Spinal cord (tissue), 10 donors: ENCODE measurements at places on chromosomes 1 and 21. TPM values are rescaled to one million over a fixed set of nuclear protein-coding genes. Genes with fewer than 3 reads are reported as not detected.
A peak's percentile ranks its signal among the peaks of the same experiment; 100 is the strongest.

GRCh38 chr21:34360488-34361241, 3.1 kb upstream of the KCNE2 start:
- no peak overlapping the region for H3K27ac ChIP-seq
- no peak overlapping the region for H3K4me3 ChIP-seq
- no peaks in the 10 kb centered on the region for H3K4me1 ChIP-seq
- H3K27me3 ChIP-seq = no peaks in the 10 kb centered on the region
- no peaks in the 10 kb centered on the region for H3K36me3 ChIP-seq
- no peak for DNase-seq

GRCh38 chr21:33080776-33081175, 10.8 kb downstream of the OLIG1 start:
- no peak overlapping the region for H3K4me3 ChIP-seq
- peaks cover 44% of the 10 kb centered on the region for H3K27me3 ChIP-seq
- DNase-seq = no peak
- no peak overlapping the region for H3K27ac ChIP-seq
- H3K4me1 ChIP-seq = peaks cover 13% of the 10 kb centered on the region
- H3K36me3 ChIP-seq = no peaks in the 10 kb centered on the region

DNA sequence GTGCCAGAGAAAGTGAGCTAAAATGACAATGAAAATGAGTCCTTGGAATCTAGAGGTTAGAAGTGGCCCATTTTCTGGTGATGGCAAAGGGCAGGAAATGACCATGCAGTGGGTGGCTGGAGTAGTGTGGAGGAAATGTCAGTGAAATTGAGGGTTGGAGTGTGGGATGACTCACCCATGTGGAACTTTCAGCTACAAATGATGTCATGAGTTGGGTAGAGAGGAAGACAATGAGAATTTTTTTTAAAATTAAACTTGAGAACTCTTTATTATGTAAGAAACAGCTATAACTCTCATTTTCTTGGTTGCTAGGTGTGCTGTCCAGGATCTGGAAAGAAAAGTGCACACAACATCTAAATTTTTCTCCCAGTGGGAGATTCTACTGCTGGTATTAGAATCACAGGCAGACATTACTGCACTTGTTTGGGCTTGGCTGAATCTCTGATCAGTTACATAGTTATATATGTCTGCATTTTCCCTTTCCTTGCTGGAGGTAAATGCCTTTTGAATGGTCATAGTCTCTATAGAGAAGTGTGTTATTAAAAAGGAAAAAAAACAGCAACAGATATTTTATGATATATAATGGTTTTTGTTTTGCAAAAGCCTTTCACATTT, 56.8 kb upstream of the GNG12 start:
- no peaks in the 10 kb centered on the region for H3K36me3 ChIP-seq
- H3K27me3 ChIP-seq = no peaks in the 10 kb centered on the region
- DNase-seq = no peak
- no peak overlapping the region for H3K27ac ChIP-seq
- no peak overlapping the region for H3K4me3 ChIP-seq
- peaks cover 4% of the 10 kb centered on the region for H3K4me1 ChIP-seq

DNA sequence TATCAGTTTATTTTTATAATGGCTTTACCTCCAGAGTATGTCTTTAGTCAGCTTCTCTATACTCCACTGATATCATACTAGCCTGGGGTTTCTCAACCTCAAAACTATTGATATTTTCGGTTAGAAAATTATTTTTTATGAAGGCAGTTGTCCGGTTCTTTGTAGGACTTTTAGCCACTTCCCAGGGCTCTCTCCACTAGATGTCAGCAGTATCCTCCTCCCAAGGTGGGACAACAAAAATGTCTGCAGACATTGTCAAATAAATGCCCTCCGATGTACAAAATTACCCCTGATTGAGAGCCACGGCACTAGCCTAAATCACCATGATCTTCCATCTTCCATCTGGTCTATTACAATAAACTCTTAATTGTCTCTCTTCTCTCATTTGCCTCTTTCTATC, 4.1 kb upstream of the GRIK1 start:
- peaks cover 3% of the 10 kb centered on the region for H3K4me1 ChIP-seq
- H3K27ac ChIP-seq = no peak overlapping the region
- H3K27me3 ChIP-seq = peaks cover 2% of the 10 kb centered on the region
- DNase-seq = no peak
- no peak overlapping the region for H3K4me3 ChIP-seq

- no peak overlapping the region for H3K27ac ChIP-seq
- no peaks in the 10 kb centered on the region for H3K4me1 ChIP-seq
- no peaks in the 10 kb centered on the region for H3K36me3 ChIP-seq
Measured at GRCh38 chr1:199297887-199298286, 659.0 kb downstream of the PTPRC start.

GRCh38 chr21:45470773-45471524, 66.0 kb downstream of the COL18A1 start:
- no peak for DNase-seq
- H3K36me3 ChIP-seq = peaks cover 46% of the 10 kb centered on the region
- peaks cover 69% of the 10 kb centered on the region for H3K4me1 ChIP-seq
- no peaks in the 10 kb centered on the region for H3K27me3 ChIP-seq
- H3K4me3 ChIP-seq = no peak overlapping the region

DNA sequence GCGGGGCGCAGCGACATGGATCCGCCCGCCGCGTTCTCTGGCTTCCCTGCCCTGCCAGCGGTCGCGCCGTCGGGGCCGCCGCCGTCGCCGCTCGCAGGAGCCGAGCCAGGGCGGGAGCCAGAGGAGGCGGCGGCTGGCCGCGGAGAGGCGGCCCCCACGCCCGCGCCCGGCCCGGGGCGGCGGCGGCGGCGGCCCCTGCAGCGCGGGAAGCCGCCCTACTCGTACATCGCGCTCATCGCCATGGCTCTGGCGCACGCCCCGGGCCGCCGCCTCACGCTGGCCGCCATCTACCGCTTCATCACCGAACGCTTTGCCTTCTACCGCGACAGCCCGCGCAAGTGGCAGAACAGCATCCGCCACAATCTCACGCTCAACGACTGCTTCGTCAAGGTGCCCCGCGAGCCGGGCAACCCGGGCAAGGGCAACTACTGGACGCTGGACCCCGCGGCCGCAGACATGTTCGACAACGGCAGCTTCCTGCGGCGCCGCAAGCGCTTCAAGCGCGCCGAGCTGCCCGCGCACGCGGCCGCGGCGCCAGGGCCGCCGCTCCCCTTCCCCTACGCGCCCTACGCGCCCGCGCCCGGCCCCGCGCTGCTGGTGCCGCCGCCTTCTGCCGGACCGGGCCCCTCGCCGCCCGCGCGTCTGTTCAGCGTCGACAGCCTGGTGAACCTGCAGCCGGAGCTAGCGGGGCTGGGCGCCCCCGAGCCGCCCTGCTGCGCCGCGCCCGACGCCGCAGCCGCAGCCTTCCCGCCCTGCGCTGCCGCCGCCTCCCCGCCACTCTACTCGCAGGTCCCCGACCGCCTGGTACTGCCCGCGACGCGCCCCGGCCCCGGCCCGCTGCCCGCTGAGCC, 459 bp downstream of the FOXE3 start:
- H3K27me3 ChIP-seq = peaks cover 75% of the 10 kb centered on the region
- no peak overlapping the region for H3K4me3 ChIP-seq
- no peak overlapping the region for H3K27ac ChIP-seq
- no peaks in the 10 kb centered on the region for H3K36me3 ChIP-seq

DNA sequence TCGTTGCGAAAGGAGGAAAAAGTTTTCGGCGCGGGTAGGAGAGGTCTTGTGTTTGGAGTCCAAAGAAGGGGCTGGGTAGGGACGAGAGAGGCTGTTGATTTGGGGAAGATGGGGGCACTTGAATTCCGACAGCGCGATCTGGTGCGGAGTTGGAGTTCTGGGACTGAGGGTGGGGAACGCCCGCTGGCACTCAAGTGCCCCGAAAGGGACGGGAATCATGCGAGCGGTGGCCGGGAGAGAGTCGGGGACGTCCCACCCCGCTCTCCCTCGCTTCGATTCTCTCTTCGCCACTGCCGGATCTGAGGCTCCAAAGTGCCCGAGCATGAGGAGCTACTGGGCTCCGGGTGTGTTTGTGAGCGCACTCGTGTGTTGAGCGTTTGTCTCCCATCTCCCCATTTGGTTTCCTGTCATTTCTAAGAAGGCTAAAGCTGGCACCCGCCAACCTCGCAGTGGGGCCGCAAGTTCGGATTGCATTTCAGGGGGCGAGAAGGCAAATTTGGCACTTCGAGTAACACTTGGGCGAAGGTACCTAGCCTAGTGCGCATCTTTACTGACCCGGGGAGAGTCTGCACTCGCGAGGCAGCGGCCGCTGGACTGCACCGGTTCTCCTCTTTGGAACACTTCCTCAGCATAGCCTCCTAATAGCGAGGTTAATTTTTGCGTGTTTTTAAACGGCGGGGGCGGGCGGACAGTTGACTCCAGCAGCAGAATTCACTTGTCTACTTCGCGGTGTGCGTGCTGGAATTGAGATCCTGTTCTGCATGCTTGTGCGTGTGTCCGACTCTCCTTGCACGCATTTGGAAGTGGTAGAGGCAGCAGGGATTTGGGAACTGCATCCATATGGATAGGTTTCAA, 1.2 kb downstream of the CHRM3 start:
- no peaks in the 10 kb centered on the region for H3K36me3 ChIP-seq
- H3K4me1 ChIP-seq = peaks cover 22% of the 10 kb centered on the region
- peak overlapping the region; percentile 49 for H3K4me3 ChIP-seq
- DNase-seq = peak; percentile 76

DNA sequence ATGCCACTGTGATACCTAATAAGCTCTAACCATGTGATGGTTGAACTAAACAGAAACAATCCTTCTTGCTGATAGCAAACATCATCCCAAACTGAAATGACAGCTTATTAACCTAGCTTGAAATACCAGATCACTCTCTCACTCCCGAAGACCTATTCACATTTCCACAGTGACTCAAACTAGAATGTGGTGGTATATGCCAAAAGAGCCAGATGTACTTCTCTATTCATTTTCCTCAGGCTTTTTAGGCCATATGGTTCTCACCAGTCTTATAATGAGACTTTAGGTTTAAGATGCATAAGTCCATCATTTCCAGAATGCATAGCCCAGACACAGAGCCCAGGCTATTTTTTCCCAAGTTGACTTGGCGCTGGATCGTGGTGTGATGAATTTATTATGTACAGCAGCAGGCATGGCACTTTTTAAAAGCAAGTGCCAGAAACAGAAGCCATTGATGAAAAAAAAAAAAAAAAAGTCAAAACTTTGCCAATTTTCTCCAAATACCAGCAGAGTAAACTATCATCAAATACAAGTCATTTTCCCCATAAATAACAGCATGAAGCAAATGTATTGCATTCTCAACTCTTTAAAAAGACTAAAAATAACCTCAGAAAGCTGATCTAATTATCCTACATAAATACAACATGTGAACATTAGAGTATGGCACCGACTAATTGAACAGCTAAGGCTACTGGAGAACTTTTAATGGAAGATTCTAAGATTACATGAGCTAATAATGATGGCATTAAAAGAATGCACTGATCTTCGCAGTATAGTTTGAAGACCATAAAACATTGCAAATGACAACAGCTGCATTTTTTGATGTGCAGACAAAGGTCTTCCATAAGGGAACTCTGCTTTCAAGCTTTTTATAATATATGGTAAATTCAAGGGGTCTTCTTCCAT, 365.4 kb downstream of the LRRIQ3 start:
- H3K27me3 ChIP-seq = no peaks in the 10 kb centered on the region
- no peak for DNase-seq
- no peak overlapping the region for H3K27ac ChIP-seq
- H3K4me1 ChIP-seq = no peaks in the 10 kb centered on the region

GRCh38 chr1:87795615-87796337, 467.1 kb downstream of the LMO4 start:
- no peak for DNase-seq
- no peaks in the 10 kb centered on the region for H3K36me3 ChIP-seq
- H3K27ac ChIP-seq = no peak overlapping the region
- H3K27me3 ChIP-seq = no peaks in the 10 kb centered on the region

GRCh38 chr21:46023555-46023954, 42.0 kb downstream of the COL6A1 start:
- no peaks in the 10 kb centered on the region for H3K4me1 ChIP-seq
- no peak overlapping the region for H3K27ac ChIP-seq
- H3K27me3 ChIP-seq = no peaks in the 10 kb centered on the region
- H3K4me3 ChIP-seq = no peak overlapping the region
- DNase-seq = no peak

DNA sequence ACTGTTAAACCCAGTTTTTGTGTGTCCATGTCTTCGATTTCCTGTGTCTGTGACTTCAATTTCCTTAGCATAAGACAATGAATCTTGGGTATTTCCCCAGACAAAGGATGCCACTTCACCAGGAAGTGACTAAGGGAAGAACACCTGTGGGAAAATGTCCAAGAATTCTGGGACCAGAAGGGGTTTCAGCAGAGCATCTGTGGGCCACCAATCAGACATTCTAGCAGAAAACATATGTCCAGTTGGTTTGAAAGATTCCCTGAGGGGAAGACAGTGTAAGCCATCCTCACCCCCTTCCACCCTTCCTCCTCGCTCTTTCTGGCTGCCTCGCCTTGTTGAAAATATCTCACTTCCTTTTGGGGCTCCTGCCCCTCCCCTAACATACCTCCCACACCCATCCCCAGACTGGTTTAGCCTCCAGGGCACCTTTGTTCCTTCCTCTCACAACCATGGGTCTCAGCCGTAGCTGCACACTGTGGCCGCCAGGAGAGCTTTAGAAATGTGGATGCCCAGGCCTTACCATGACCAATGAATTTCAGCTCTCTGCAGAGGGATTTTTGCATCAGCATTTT, 25.5 kb upstream of the IFNAR1 start:
- H3K27me3 ChIP-seq = no peaks in the 10 kb centered on the region
- H3K4me3 ChIP-seq = no peak overlapping the region
- peaks cover 12% of the 10 kb centered on the region for H3K36me3 ChIP-seq
- H3K4me1 ChIP-seq = peaks cover 3% of the 10 kb centered on the region

GRCh38 chr1:201652181-201652580, 113.3 kb downstream of the NAV1 start:
- peaks cover 16% of the 10 kb centered on the region for H3K36me3 ChIP-seq
- H3K4me1 ChIP-seq = peaks cover 79% of the 10 kb centered on the region
- peaks cover 5% of the 10 kb centered on the region for H3K27me3 ChIP-seq
- H3K27ac ChIP-seq = peak overlapping the region; percentile 96

GRCh38 chr1:23126200-23126599, 42.5 kb downstream of the LUZP1 start:
- H3K27ac ChIP-seq = no peak overlapping the region
- H3K36me3 ChIP-seq = no peaks in the 10 kb centered on the region
- H3K4me1 ChIP-seq = no peaks in the 10 kb centered on the region
- DNase-seq = no peak
- H3K27me3 ChIP-seq = no peaks in the 10 kb centered on the region

DNA sequence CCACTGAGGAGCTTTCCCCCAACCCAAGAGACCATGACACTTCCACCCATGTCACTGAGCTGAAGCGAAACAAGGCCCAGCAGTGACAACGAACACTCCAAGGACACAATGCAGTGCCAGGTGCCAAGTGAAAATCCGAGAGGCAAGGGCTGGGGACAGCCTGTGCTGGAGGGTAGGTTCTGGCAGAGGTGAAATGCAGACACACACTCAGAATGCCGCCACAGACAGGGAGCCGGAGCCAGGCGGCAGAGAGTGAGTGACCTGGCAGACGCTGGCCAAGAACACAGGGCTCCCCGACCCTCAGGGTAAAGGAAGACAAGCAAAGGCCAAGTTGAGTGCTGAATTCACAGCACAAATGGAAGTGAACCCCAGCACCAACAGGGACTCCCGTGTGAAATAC, 78.9 kb downstream of the CD46 start:
- no peak overlapping the region for H3K27ac ChIP-seq
- no peaks in the 10 kb centered on the region for H3K36me3 ChIP-seq
- no peak overlapping the region for H3K4me3 ChIP-seq
- peaks cover 15% of the 10 kb centered on the region for H3K4me1 ChIP-seq
- H3K27me3 ChIP-seq = no peaks in the 10 kb centered on the region
- no peak for DNase-seq

Gene IFI6
- 87.6 TPM for polyA plus RNA-seq

Gene CHIA
- polyA plus RNA-seq = not detected

Gene MYOM3
- 0.98 TPM for polyA plus RNA-seq

Gene KIAA1614
- 5.7 TPM for polyA plus RNA-seq

Gene LHX8
- not detected for polyA plus RNA-seq

Gene RUNX3
- 0.08 TPM for polyA plus RNA-seq

Gene RNU1-3
- 1.2 TPM for polyA plus RNA-seq

Gene TSPAN2
- 28.4 TPM for polyA plus RNA-seq
